ENCODE measurements at places on chromosomes 13 and 19.

DNA sequence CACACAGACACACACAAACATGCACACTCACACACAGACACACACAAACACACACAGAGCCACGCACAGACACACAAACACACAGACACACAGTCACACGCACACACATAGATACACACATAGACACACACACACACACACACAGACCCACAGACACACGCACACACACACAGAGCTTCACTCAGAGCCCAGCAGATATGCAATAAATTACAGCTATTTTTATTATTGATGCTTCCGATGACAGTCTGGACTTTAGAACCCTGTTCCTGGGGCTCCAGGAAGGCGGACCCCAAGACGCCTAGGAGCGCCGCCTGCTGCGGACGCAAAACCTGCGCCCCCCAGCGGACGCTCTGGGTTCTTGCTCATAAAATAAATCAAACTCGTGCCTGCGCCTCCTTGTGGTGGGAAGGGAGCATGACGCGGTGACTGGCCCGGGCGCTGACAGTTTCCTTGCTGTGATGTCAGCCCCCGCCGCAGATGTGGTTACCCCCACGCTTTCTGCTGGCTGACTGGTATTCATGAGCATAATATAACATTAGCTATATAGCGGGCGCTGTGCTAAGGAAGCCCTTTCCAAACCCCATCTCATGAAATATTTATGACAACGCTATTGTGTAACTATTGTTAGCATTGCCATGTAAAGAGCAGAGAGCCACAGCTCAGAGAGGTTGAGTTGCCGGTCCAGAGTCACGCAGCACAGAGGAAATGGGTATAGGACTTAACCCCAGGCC lies 64.4 kb upstream of the TM9SF2 start:
- DNase-seq, result peak; percentile 72

GRCh38 chr13:98977568-98978265 lies at the start of gene DOCK9:
Gene DOCK9, minus strand, starts transcription at chr13:98978064. Its CDS starts 155 bp downstream, at chr13:98977909.
- DNase-seq, result no peak

GRCh38 chr19:19515642-19516519 lies at the start of gene NDUFA13:
Gene NDUFA13, plus strand, starts transcription at chr19:19516225. Its CDS starts 14 bp downstream, at chr19:19516239.
- peak; percentile 95 for DNase-seq

DNA sequence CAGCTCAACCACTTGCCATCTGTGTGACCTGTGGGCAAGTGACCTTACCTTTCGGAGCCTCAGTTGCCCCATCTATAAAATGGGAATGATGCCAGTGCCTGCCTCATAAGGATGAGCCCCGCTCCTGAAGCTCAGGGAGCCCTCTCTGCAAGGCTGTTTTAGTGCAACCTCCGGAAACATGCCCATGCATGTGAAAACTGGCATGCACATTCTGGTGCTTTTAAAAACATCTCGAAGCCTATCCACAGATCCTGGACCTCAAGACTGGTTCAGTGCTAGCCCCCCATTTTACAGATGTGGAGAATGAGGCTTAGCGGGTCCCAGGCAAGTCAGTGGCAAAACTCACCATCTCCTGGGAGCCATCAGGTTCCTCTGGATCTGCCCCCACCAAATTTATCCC lies 5.6 kb downstream of the CADM4 start:
- no peak for DNase-seq

DNA sequence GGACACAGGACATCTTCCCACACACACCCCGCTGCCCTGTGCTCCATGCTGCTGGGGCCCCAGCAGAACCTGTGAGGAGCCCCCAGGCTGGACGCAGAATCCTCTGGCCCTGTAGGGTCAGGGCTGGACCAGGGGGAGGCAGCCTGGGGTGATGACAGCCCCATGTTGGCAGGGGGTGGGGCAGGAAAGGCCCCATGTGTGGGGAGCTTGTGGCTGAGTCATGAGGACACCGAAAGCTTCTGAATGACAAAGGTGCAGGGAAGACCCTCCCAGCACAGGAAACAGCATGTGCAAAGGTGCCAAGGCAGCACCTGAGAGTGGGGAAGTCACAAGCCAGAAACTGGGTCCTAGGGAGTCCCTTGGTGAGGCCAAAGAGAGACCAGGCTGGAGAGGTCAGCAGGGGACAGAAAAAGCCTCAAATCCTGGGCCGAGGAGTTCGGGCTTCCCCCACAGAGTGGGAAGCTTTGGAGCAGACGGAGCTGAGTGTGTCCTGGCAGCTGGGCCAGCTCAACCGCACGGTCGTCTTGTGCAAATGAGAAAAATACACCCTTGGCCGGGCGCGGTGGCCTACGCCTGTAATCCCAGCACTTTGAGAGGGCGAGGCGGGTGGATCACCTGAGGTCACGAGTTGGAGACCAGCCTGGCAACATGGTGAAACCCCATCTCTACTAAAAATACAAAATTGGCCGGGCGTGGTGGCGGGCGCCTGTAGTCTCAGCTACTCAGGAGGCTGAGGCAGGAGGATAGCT lies 17.5 kb downstream of the ATP8B3 start:
- peak; percentile 25 for DNase-seq

DNA sequence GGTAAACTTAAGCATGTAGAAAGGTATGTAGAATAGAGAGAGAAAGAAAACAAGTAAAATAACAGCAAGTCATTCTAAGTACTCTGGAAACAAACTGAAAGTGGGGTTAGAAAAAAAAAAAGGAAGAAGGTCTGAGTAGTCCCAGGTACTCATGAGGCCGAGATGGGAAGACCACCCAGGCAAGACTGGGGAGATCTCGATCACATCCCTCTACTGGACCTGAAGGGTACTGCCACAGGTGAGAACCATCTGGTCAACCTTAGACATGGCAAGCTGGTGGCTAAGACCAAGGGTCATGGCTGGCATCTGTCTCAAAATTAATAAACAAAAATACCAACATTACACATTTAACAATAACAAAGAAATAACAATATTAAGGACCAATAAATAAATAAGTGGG lies 36.3 kb upstream of the ZNF724 start:
- DNase-seq, result peak; percentile 13

- peak; percentile 62 for DNase-seq
Observed at GRCh38 chr19:18417250-18418028, 1.8 kb upstream of the SSBP4 start.

DNA sequence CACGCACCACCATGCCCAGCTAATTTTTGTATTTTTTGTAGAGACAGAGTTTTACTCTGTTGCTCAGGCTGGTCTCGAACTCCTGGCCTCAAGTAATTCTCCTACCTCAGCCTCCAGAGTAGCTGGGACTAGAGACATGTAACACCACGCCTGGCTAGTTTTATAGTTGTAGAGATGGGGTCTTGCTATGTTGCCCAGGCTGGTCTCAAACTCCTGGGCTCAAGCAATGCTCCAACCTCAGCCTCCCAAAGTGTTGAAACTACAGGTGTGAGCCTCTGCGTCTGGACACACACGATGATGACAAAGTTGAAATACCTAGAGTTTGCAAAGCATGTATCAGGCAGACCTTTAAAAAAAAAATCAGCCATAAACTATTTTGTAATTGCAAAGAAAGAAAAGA lies 4.6 kb upstream of the PTOV1 start:
- DNase-seq, result no peak

DNA sequence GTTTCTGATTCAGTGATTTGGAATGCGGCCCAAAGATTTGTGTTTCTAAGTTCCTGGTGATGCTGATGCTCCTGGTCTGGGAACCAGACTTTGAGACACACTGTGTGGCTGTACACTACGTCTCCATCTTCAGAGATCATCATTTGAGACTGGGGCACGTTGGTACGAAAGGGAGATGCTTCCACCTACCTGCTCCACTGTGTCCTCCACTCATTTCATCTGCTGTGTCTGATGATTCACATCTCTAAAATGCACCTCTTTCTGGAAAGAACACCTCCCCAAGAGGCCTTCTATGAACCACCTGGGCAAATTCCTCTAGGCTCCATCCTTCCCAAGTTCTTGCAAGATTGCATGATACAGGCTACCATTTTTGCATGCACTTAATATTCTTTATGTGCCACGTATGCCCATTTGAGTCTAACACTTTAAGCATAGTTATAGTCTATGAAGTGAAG lies 58.6 kb downstream of the ERCC5 start:
- no peak for DNase-seq

GRCh38 chr19:38675611-38676010 lies 28.2 kb downstream of the ACTN4 start:
- no peak for DNase-seq

- DNase-seq, result peak; percentile 65
Observed at GRCh38 chr19:5891938-5892771, 11.4 kb downstream of the NDUFA11 start.

DNA sequence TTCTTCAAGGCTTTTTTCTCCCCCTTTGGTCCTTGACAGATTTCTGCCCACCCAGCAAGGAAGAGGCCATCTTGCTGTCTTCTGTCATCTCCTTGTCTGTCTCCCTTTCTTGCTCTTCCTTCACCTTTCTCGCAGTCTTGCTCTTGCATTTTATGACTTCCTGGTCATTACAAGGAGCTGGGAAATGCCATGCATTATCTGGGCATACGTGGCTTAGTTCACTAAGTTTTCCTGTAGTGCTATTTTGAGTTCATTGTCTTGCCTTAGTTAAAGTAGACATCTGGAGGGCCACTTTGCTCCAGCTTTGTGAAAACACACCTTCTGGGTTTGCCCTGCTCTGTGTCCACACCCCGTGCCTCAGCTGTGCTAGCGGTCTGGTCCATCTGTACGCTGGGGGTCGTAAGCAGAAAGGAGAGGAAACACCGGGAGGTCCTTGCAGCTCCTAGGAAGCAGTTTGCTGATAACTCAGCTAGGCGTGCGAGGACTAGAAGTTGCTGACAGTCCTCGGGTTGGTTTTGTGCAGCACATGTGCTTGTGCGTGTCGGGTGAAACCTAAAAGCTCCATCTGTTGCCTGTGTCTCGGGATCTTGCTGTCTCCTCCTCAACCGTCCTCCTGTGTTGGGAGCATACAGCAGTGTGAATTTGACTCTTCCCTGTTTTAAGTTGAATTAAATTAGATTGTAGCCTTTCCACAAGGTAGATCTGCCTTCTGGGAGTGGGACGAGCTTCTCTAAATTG lies 59.4 kb downstream of the ARHGEF7 start:
- peak; percentile 63 for DNase-seq

- DNase-seq, result no peak
Observed at GRCh38 chr19:51339687-51340656, 2.0 kb downstream of the VSIG10L start.

Data from NCI-H524 (cell line).